Osteoblast (primary cell): ENCODE measurements at places on chromosomes 3 and 15. TPM values are rescaled to one million over a fixed set of nuclear protein-coding genes. Genes with fewer than 3 reads are reported as not detected.

The LYZL4 gene
- not detected in 2 replicates for total RNA-seq

The KIF15 gene
- 1.5 and 1.8 TPM in 2 replicates for total RNA-seq

The EOMES gene
- total RNA-seq, result under 0.01 TPM in 1 of 2 replicates, not detected in the other

The BRPF1 gene
- total RNA-seq, result 14.1 and 14.5 TPM in 2 replicates

The RPP25 gene
- total RNA-seq, result 6.2 and 6.9 TPM in 2 replicates

The SCN10A gene
- total RNA-seq, result not detected in 2 replicates
